ENCODE measurements at places on chromosomes 5 and 9.

DNA sequence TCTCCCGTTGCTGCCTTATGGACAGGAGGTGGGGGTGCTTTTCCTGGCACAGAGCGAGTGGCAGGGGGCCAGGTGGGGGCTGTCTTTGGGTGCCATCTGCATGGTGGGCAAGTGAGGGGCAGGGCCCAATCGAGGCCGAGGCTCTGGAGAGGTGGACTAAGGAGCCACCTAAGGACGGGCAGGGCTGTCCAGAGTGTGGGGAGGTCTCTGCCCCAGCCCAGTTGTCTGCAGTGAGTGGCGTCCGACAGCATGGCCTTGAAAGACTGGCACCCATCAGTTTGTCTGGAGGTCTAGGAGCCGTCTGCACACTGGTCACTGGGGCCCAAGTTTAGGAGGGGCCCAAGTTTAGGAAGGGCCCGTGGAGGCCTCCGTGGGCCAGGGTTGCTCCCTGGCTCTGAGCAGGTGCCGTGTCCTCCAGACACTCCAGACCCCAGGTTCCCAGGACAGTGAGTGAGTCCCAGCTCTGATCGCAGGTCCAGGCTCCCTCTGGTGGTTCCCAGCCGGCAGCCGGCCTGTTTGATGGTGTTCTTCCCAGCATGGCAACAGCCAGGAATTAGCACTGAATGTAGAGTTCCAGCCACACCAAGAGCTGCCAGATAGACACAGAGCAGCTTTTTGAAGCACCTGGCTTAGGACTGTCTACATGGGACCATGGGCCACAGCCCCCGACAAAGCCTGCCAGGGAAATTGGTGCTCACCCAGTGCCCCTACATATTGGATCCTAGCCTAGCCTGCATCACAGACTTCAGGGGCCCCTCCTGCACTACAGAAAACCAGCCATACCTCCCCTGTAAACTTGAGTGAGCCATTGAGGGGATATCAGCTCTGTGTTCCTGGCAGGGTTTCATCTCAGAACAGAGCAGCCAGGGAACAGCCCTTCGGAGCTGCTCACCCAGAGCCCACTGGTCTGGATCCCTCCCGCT, 120.9 kb downstream of the WNK2 start:
- H3K4me1 ChIP-seq: no peaks in the 10 kb centered on the region
- no peaks in the 10 kb centered on the region for H3K27me3 ChIP-seq
- DNase-seq: peak; percentile 54
- no peaks in the 10 kb centered on the region for H3K36me3 ChIP-seq
- no peak overlapping the region for H3K4me3 ChIP-seq

DNA sequence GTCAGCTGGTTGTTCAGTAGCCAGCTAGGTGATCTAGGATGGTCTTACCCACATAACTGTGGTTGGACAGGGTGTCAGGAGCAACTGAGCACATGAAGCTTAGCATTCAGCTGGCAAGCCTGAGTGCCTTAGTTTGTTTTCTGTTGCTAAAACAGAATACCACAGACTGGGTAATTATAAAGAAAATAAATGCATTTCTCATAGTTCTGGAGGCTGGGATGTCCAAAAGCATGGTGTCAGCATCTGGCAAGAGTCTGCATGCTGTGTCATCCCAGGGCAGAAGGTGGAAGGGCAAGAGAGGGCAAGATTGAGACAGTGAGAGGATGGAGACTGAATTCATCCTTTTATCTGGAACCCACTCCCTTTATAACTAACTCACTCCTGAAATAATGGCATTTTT, 921.5 kb downstream of the TLE4 start:
- H3K4me3 ChIP-seq: no peak overlapping the region
- no peak overlapping the region for H3K27ac ChIP-seq
- no peaks in the 10 kb centered on the region for H3K36me3 ChIP-seq
- DNase-seq: no peak

GRCh38 chr5:140118302-140118936, 4.5 kb downstream of the PURA start:
- H3K4me3 ChIP-seq: no peak overlapping the region
- H3K27ac ChIP-seq: no peak overlapping the region
- H3K36me3 ChIP-seq: peaks cover 11% of the 10 kb centered on the region
- H3K27me3 ChIP-seq: no peaks in the 10 kb centered on the region
- H3K4me1 ChIP-seq: peaks cover 57% of the 10 kb centered on the region

DNA sequence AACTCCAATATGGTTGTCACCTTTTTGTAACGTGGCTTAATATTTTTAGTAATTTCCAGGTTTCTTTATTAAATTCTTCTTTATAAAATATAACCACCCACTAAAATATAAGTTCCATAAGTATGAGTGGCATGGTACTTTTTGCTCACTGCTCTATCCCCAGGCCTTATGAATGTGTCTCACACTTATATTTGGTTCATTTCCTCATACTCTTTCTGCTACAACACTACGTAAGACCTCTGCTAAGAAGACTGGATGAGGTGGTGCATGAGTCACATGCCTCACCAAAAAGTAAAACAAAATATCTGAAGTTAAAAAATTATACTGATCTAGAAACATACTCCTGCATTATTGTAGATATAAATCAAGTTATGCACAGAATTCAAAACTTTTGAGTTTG, 400.9 kb downstream of the HCN1 start:
- no peaks in the 10 kb centered on the region for H3K36me3 ChIP-seq
- H3K27ac ChIP-seq: no peak overlapping the region
- no peak overlapping the region for H3K4me3 ChIP-seq
- DNase-seq: no peak
- H3K27me3 ChIP-seq: no peaks in the 10 kb centered on the region
- H3K4me1 ChIP-seq: no peaks in the 10 kb centered on the region

- no peaks in the 10 kb centered on the region for H3K36me3 ChIP-seq
- H3K4me3 ChIP-seq: no peak overlapping the region
- H3K27me3 ChIP-seq: no peaks in the 10 kb centered on the region
- no peak for DNase-seq
- no peaks in the 10 kb centered on the region for H3K4me1 ChIP-seq
- no peak overlapping the region for H3K27ac ChIP-seq
These were observed 2023.0 kb upstream of the CDH9 start for GRCh38 chr5:29061381-29061780.

GRCh38 chr9:16154521-16155078, 601.8 kb downstream of the CCDC171 start:
- peak; percentile 78 for DNase-seq
- H3K27me3 ChIP-seq: peaks cover 8% of the 10 kb centered on the region
- peaks cover 10% of the 10 kb centered on the region for H3K4me1 ChIP-seq
- peak overlapping the region; percentile 40 for H3K4me3 ChIP-seq

DNA sequence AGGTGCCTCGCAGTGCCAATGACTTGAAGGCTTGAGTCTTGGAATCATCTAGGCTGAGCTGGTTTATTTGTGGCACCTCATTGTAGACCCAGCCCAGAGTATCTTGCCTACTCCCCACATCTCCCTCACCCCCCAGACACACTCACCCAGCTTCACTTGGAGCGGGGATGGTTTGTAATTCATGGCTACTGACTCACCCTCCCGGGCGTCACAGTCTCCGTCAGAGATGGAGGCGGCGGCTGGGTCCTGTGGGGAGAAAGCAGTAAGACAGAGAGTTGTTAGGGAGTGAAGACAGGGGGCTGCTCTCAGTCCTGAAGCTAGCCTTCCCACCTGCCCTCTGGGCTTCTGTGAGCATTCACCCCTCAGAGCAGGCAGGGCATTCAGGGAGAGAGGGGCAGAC, 29.0 kb upstream of the MYORG start:
- no peaks in the 10 kb centered on the region for H3K27me3 ChIP-seq
- H3K36me3 ChIP-seq: peaks cover 5% of the 10 kb centered on the region
- H3K4me3 ChIP-seq: no peak overlapping the region
- no peaks in the 10 kb centered on the region for H3K4me1 ChIP-seq
- DNase-seq: no peak
- H3K27ac ChIP-seq: no peak overlapping the region

DNA sequence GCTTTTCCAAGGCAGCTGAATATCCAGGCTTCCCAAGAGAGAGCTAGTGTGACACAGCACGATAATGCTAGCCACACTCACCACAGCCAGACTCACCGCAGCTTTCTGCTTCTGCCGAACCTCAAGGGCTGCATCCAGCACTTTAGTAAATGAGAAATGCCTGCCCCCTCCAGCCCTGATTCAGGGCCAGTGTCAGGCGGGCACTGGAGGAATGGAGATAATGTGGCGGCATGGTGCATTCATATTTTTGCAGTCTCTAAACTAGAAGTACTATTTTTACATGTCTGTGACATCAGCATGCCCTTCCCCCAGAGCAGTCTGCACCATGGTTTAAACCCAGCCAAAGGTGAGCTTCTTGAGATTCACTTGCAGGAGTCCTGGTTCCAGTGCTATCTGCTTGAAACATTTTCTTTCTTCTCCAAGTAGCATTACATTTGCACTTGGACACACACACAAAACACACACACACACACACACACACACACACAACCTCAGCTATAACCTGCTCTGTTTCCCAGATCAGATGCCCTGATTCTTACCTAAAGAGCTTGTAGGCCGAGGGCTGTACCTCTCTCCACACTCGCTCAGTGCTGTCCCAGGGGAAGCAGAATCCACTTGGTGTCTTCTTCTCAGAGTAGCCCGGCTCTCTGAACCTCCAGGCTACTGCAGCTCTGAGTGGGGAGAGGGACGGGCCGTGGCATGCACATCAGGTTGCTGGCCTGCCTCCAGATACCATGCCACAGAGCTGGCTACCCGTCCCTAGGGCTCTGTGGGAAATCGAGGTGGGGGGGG, at the start of gene FGF1:
Gene FGF1, minus strand, starts transcription at position 673 of the 792 bp plus-strand sequence. CDS start 71,963 bp downstream, outside the sequence.
- H3K36me3 ChIP-seq: no peaks in the 10 kb centered on the region
- H3K27ac ChIP-seq: no peak within 1 kb of the TSS
- no peak within 1 kb of the TSS for H3K4me3 ChIP-seq
- peaks cover 5% of the 10 kb centered on the region for H3K27me3 ChIP-seq
- no peak for DNase-seq

DNA sequence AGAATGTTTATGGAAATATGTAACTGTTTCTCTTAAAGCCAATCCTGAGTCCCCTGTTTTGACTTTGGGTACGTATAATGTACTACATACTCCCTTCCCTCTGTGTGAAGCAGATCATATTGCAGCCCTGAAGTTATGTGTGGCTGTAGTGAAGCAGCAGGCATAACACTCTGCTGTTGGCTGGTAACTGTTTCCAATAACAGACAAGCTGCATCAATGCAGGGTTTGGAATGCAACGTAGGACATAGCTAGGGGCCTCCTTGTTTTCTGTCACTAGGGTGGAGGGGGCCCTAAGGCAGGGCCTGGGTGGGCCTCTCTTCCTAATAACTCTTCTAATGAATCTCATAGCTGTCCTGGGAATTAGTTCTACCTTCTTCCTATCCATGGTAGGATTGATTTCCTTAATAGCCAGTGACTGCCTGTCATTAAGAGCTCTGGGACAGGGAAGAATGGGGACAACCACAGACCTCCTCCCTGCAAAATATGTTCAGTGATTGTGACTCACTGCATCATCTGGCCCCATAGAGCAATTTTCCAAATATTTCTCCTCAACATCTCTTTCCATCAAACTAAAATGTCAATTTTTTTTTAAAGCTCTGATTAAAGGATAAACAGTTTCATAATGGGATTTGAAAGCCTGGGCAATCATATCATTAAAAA, 129.6 kb upstream of the HMHB1 start:
- peaks cover 26% of the 10 kb centered on the region for H3K4me1 ChIP-seq
- H3K36me3 ChIP-seq: no peaks in the 10 kb centered on the region
- H3K4me3 ChIP-seq: no peak overlapping the region
- DNase-seq: no peak
- no peak overlapping the region for H3K27ac ChIP-seq
- H3K27me3 ChIP-seq: no peaks in the 10 kb centered on the region

DNA sequence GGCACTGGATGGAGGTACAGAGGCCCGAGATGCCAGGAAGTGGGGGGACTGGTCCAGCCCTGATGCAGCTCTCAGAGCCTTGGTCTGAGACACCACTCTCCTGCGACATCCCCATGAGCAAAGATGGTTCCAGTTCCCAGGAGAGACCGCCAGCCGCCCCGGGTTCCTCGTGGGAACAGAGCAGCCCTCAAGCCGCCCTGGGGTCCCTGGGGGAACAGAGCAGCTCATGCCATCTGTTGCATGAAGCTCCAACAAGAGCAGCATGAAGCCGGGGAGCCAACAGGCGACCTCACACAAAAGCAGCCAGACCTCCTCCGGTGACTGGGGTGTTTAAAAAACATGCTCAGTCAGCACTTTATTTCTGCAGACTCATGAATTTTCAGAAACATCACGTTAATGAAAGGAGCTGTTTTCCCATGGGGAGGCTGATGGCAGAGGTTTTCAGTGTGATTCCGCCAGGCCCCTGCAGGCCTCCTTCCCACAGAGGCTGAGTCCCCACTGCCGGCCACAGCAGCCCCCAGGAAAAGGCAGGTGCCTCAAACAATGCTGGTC, 6.2 kb downstream of the SLC6A18 start:
- peaks cover 5% of the 10 kb centered on the region for H3K4me1 ChIP-seq
- H3K27ac ChIP-seq: no peak overlapping the region
- no peak overlapping the region for H3K4me3 ChIP-seq

- H3K27me3 ChIP-seq: no peaks in the 10 kb centered on the region
- DNase-seq: no peak
- no peak overlapping the region for H3K4me3 ChIP-seq
- no peaks in the 10 kb centered on the region for H3K4me1 ChIP-seq
These were observed 161.2 kb downstream of the CPLANE1 start for GRCh38 chr5:37088009-37088408.

GRCh38 chr9:28518439-28518838, 945.2 kb upstream of the C9orf72 start:
- no peaks in the 10 kb centered on the region for H3K27me3 ChIP-seq
- no peaks in the 10 kb centered on the region for H3K36me3 ChIP-seq
- H3K4me3 ChIP-seq: no peak overlapping the region
- no peak for DNase-seq
- no peaks in the 10 kb centered on the region for H3K4me1 ChIP-seq

GRCh38 chr9:96691326-96691725, 36.2 kb upstream of the PRXL2C start:
- H3K4me1 ChIP-seq: peaks cover 7% of the 10 kb centered on the region
- no peak overlapping the region for H3K4me3 ChIP-seq
- peaks cover 2% of the 10 kb centered on the region for H3K36me3 ChIP-seq
- H3K27ac ChIP-seq: no peak overlapping the region
- peaks cover 13% of the 10 kb centered on the region for H3K27me3 ChIP-seq

GRCh38 chr5:44783634-44784315, 25.0 kb upstream of the MRPS30 start:
- H3K27ac ChIP-seq: no peak overlapping the region
- no peaks in the 10 kb centered on the region for H3K4me1 ChIP-seq
- DNase-seq: no peak
- H3K36me3 ChIP-seq: no peaks in the 10 kb centered on the region

DNA sequence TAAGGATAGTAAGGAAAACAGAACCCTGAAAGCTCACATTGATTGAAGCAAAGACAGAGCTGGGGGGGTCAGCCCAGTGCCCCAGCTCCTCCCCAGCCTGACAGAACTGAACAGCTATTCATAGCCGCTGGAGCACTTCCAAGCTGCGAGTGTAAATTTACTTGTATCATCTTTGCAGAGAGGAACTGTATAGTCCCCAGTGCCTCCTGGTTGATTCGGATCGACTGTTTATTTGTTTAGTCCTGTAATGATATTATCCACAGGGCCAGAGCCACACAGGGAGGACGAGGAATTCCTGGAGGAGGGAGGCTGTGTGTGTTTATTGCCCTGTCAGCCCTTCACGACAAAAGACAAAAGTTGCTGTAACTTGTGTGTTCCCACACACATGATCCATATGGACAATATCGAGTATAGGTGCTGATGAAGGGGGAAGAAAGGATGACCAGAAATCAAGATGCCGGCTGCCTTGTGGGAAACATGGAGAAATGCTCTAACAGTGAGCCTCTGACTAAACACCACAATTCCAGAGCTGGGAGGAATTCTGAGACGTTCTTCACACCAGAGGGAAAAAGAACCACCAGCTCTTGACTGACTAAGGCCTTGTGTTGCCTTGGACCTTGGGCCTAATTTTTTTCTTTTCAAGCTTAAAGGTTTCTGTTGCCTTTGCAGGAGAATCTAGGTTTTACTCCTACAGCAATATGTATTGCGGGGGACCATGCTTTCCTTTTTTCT, 31.1 kb downstream of the FOXD1 start:
- H3K27ac ChIP-seq: no peak overlapping the region
- H3K4me3 ChIP-seq: no peak overlapping the region
- peaks cover 13% of the 10 kb centered on the region for H3K4me1 ChIP-seq
- DNase-seq: no peak
- peaks cover 84% of the 10 kb centered on the region for H3K27me3 ChIP-seq
